Heart left ventricle (tissue), 16 donors: ENCODE measurements at places on chromosomes 2 and 18.

DNA sequence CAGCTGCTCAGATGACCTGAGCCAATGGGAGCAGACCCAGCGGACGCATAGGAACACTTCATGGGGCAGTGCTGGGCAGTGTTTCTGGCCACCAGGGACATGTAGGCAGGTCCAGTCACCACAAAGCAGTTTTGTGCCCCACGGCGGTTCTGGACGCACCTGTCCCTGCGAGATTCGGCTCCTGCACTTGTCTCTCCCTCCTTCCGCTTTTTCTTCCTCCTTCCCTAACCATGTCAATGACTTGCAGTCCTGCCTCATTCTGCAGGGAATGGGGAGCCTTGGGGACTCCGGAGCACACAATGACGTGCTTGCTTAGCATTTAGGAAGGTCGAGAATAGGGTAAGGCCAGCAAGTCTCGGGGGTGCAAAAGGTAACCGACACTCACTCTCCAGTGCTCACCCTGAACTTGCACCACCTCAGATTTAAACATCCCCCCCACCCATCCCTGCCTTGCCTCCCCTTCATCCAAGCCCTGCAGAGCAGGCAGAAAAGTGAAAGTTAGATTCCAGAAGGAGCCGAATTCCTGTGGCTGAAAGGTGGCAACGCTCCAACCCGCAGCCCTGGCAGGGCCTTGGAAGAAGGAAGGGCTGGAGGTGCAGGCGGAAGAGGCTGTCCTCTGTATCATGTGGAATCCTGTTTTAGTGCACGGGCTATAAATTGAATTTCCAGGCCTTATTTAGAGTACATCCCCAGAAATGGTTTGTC is 40.5 kb upstream of the ATG16L1 start:
- peak; percentile 79 for DNase-seq

DNA sequence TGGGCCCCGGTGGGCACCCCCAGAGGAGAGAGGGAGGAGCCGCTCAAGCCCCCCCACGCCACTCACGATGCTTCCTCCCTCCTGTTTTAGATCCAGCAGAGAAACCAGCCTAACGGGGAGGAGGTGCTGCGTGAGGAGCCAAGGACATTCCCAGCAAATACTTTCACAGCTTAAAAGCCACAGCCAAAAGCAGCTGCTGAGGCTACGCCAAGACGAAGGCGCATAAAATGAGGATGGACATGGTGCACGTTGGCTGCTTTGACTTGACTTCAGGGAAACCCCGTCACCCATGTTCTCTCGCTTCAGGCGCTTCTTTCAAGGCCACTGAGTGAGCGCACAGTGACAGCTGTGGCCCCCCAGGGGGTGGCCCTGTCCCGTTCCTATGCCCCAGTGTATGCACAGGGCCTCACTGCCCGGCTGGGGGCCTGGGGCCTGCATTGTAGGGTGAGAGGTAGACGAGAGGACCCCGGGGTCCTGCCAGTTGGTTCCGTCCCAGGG is 72.1 kb upstream of the PXDN start:
- peak; percentile 51 for DNase-seq

DNA sequence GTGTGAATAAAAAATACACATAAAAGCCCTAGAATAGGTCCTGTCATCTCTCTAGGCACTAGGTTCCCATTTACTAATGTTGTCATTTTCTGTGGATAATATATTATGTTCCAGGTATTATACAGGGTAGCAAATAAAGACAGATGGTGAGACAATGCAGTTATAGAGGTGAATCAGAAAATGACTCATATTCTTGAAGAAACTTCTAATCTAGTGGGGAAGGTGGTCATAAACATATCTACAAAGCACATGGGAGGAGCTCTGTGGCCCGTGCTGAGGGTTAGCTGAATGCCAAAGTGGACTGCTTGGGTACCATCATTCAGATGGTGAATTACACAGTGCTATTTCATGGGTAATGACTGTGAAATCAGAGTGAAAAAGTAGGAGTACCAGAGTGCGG is 700.9 kb downstream of the ERBB4 start:
- no peak for DNase-seq

- no peak for DNase-seq
Measured at GRCh38 chr2:75065402-75066008, 107.1 kb downstream of the POLE4 start.

DNA sequence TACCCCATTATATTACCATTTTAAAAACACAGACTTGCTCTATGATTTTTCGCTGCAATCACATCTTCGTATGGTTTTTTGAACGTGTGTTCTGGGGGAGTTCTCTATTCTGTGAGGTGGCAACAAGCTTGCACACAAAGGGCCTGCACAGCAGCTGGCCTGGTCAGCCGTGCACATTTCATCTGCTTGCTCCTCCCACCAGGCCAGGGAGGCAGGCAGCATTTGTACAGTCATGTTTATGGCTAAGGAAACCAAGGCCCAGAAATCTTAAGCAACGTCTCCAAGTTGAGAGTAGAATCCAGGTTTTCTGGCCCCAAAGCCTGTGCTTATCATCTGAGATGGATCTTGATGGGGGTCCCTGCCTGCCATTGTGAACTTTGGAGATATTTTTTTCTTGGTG is 106.4 kb upstream of the SMIM21 start:
- no peak for DNase-seq

DNA sequence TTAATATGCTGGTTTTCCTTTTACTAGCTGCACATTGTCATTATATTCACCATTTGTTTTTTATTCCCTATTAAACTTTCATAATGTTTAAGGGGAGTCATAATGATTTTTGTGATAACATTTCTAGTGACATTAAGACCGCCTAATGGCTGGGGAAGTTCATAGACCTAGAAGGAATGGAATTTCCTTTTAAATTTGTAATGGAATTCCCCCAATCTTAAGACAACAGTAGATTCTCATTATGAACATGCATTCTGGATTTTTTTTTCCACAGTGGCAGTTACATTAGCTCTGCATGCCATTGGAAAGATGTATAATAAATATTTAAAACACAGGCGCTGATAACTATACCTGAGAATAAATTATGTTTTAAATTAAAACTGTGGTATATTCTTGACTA is 8.4 kb downstream of the YPEL5 start:
- no peak for DNase-seq

GRCh38 chr2:120455390-120455789 is 109.5 kb downstream of the INHBB start:
- DNase-seq = no peak

GRCh38 chr2:176817061-176817565 is 395.5 kb upstream of the HNRNPA3 start:
- DNase-seq = no peak

GRCh38 chr2:16746833-16747232 is 81.2 kb upstream of the CYRIA start:
- DNase-seq = no peak

- no peak for DNase-seq
Measured at GRCh38 chr2:110979471-110980338, 141.0 kb upstream of the BCL2L11 start.

DNA sequence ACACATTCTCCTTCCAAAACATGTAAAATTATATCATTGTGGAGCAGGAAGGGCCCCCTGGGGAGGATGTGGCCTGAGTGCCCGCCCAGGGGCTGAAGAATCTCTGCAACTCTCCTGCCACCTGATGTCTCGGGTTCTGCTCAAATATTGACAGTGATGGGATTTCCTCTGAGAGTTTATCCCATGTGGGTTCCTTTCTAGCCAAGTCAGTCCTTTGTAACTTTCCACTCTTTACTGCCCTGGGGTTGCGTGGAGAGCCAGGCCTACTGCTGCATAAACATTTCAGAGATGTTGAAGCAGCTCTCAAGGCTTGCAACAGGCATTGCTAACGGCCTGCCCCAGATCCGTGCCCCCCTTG is 4.0 kb upstream of the RAB17 start:
- no peak for DNase-seq

GRCh38 chr2:13240789-13241487 is 524.2 kb downstream of the TRIB2 start:
- DNase-seq = no peak

- DNase-seq = peak; percentile 44
Measured at GRCh38 chr2:240585681-240586197, 795 bp upstream of the CAPN10 start.

GRCh38 chr18:25648716-25649260 is 296.8 kb upstream of the ZNF521 start:
- no peak for DNase-seq

DNA sequence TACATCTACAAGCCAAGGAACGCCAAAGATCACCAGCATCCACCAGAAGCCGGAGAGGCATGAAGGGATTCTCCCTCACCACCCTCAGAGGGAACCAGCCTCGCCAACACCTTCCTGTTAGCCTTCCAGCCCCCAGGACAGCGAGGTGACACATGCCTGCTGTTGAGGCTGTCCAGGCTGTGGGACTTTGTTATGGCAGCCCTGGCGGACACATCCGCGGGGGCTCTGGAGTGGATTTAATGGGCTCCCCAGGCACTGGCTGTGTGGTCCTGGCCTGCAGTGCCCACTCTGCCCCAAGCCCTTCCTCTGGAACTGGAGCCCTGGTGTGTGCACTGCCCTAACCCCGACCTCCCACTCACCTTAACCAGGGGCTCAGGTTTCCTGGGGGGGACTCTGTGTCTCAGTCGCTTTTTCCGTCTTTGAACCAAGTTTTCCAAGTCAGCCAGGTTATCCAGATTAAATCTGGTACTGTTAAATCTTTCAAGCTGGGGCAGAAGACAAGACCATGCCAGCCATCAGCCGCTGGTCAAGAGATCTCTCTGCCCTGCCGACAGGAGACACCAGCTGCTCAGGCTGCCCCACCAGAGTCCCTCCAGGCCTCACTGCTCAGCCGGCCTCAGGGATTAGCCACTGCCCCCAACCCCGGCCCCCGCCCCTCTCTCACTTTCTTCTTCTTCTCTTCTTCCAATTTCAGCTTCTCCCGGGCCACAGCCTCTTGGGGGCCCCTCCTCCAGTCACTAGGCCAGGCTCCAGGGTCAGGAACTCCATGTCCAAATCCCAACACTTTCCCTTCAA is 1.9 kb downstream of the ANKRD23 start:
- DNase-seq = peak; percentile 30

DNA sequence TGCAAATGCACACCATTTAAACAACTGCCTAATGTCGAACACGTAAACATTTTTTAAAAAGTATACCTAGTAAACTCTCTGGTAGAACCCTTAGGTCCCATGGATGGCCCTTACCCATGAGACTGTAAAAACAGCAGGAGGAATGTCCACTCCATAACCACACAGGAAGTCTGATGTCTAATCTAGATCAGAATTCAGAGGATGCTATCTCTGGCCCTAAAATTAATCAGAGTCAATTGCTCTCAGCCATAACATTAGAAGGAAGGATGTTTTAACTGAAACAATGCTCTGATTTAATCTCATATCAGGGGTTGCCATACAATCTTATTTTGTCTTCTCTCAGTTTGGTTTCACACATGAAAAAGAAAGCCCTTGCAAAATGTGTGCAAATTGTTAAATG is 416.3 kb upstream of the PIK3C3 start:
- no peak for DNase-seq

- no peak for DNase-seq
Measured at GRCh38 chr18:39596891-39597290, 2031.3 kb upstream of the CELF4 start.
